Prostate gland (tissue), 2 donors: ENCODE measurements at places on chromosomes 2 and 18.
A peak's percentile ranks its signal among the peaks of the same experiment; 100 is the strongest.

DNA sequence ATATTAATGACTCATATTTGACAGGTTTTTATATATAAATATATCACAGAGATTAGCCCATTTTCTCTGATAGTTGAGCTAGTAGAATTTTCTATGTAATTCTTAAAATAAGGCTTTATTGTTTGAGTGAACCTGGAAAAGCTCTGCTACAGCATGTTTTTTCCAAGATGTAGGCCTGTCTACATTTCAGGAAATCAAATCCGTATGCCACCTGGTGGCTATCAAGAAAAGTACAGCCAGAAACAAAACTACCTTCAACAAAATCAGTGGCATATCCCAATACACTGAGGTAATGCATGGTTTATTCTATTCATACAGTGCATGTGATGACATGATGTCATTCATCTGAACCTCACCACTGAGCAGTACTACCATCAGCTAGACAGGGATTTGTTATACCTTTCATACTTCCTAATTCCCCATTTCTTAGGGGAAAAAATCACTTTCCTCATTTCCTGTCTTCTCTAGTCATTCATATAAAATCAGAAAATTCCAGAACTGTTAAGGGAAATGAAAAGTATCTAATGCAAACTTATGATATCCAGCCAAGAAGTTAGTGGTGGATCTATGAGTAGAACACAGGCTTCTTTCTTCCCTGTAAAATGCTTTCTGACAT, 310.4 kb upstream of the SYT4 start:
- no peak for DNase-seq

- no peak for DNase-seq
Observed at GRCh38 chr2:149036507-149037293, 1.8 kb upstream of the LYPD6B start.

DNA sequence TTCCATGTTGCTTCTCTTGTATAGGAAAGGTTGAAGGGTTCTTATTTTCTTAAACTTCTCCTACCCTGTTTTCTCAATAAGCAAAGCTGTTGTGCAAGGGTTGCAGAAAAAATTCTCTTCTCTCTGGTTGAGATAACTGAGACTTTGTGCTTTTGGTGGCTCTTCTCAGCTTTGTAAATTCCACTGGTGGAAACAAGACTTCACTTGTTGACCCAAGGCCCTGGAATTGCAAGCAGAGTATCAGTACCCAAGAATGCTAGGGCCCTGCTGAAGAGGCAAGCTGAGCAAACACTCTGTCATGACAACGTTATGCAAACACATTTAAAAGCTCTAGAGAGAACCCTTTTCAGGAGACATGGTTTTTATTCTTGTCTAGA, 294.7 kb upstream of the EPAS1 start:
- DNase-seq = no peak

DNA sequence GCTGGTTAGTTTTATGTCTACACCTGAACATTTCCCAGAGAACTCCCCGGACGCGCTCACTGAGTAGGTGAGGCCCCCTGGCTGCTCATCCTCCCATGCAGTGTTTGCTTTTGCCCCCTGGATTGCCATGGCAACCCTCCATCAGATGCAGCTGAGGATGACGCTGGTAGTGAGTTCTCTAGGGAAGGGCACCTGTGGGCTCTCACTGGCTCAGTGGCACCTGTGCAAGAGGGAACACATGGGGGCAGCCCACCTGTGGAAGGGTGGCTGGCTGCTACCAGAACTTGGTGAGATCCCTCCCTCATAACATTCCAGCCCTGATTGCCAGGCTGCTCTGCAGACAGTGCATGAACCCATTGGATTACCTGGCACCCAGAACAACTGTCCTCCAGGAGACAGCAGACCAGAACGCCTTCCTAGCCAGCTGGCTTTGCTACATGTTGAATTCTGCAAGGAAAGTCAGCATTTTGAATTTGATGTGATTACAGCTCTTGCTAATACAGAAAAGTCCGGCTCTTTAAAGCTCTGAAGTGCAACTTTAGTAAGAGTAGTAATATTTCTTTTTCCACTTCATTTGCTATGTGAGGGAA, 21.7 kb downstream of the COA5 start:
- DNase-seq = no peak

DNA sequence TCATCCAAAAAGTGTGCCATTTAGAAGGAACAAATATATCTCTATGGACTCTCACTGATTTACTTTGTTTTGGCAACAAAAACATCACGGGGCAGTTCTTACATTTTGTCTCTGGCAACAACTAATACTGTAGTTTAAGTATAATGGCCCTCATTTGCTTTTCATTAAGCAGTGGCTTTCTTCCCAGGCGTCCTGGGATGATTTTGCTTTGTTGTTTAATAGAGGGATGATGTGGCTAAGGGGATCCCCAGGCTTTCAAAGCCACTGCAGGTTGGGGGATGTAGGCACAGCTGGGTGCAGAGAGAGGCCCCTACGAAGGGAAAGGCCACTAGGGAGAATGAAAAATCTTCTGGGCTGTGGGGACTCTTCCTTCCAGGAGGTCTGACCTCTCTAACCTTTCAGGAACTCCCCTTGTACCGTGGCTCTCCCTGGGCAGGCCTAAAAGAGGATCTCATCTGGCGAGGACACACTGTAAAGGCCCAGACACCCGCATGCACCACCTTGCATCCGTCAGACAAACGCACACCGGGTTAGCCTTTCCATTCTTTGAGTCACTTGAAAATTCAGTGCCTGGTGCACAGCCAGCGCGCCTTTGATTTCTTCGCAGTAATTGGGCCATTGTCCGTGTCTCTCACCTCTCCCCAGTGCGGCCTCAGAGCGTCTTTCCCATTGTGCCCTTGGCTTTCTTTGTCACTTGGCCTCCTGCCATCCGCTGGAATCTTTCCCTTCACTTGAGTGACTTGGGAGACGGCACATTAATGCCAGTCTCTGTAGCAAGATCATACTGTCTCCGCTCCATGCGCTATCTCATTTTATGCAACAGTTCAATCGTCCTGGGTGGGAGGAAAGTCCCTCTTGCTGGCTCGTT, 40.3 kb upstream of the AFF3 start:
- no peak for DNase-seq

DNA sequence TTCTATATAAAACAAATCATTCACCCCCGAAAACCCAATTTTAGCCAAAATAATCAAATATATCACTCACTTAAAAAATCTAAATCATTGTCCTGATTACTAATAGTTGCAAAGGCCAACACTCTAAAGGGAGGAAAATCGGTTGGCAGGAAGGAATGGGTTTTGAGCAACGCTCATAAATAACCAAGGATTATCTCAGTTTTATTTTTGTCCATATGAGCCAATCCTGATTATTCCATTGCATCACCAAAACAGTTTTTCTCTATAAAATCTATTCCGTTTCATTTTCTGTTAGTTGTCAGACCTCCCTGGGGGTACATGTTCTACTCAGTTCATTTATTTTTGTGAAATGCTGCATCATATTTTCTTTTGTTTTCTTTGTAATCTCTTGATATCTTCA, 174.1 kb downstream of the LRATD1 start:
- no peak for DNase-seq

DNA sequence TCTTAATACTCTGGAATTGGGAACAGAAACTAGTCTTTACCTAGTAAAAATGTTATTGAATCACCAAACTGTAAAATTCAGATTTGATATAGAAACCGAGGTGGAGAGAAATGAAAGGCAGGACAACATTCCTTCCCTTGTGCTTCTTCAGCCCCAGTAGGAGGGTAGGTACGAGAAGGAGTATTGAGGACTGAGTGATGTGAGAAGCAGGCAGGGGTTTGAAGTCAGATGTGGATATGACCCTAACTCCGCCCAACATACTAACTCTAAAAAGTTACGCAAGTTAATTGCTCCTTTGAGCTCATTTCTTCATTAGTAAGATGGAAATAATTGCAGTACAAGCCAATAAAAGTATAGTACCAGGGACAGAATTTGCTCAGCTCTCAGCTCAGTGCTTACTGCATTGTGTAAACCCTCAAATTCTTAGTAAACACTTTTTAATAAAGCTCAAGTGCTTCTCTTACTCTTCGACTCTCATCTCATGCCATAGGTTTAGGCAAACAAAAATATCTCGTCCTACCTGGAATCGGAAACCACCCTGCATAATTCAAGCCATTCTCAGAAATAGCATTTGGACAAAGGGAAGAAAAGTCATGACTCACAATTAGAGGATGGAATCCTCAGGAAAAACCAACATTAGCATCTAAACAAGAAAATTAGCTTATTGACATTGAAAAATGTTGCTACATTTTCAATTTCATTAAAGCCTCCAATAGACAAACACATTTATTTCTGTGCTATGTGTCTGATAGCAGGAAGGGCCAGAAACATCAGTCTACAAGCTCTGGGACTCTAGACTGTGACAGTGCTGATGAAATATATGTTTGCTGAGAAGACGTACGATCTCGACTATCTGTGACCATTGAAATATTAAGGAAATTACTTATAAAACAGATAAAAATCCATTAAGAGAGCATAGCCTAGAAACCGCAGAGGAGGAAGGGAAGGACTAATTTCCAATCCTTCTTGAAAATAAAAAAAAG, 161.3 kb downstream of the HNMT start:
- no peak for DNase-seq

DNA sequence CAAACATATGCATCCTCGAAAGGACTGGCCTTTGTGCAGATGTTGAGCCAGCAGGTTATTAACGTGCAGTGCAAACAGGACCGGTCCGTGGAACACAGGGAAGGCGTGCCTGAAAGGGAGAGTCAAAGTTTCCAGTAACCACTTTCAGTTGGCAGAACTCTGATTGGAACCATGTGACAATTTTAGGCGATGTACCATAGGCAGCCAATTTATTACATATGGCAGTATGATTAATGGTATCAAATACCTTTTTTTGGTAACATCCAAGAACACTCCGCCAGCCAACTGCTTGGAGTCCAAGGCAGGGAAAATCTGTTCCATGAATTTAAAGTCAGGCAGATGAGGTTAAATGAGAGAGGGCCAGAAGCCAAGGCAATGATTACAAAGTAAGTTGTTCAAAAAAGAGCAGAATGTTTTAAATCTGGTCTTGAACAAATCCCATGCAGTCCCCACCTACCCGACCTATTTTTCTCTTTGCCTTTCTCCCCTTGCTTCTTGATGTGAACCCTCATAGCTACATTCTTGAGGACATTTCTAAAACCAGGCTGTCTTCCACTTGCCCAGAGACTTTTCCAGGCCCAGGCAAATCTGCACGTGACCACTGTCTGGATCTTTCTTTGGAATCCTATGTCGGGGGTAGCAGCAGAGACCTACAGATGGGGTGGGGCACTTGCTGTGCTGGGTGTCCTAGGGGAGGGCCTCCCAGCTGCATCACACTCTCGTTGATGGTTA, 351.7 kb downstream of the HRH4 start:
- no peak for DNase-seq

- no peak for DNase-seq
Observed at GRCh38 chr2:238338710-238339394, 18.5 kb downstream of the TRAF3IP1 start.

GRCh38 chr2:149690825-149691224, 103.2 kb upstream of the MMADHC start:
- DNase-seq = no peak

- DNase-seq = peak; percentile 22
Observed at GRCh38 chr2:161077367-161078210, 82.6 kb upstream of the TANK start.

DNA sequence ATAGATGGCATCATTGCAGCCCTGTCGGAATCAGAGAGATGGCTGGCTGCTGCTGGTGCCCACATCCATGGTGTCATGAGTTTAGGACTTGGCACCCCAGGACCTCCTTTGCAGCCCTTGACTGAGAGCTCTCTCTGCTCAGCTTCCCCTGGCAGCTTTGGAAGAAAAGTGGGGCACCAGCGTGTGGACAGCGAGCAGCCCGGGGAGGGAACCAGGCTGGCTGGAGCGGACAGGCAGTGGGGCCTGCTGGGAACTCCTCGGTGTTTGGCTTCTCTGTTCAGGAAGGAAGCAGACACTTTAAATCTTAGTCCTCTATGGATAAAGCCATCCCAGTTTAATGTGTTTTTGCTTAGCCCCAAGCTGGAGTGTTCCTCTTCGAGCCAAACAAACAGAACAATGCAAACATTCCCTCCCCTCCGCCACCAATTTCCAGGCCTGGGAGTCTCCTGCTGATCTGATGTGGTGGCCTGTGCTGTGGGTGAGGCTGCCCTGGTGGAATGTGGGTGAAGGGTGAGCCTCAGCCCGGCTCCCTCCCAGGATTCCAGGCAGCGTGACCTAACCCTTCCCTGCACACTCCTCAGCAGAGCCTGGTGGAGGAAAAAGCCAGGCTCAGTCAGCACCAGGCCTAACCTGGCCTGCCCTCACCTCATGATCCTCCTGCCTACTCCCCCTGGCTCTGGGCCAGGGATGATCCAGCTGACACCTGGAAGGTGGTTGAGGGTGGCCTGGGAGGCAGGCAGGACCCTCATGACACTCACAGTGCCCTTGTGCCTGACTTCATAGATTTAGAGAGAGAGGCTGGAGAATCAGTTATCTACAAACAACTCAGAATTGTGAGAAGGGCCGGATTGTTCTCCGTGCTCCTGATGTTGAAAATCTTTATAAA, 21.6 kb upstream of the ITGB6 start:
- DNase-seq = peak; percentile 43

DNA sequence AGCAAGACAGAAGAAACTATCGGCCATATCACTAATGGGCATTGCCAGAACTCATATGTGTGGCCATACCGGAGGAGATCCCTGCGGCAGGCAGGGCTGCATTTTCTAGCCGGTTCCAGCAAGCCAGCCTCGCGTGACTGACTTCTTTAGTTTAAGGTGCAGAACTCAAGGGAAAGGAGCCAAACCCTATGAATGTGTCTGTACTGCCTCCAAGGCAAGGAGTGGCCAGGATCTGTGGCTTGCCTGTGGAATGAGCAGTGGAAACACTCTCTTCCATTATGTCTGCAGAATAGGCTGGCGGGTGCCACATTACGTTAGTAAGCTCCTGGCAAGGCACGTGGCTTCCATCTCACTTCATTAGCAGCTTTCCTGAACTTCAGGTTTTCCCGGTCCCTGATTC, 137.6 kb downstream of the ATL2 start:
- DNase-seq = peak; percentile 49

- no peak for DNase-seq
Observed at GRCh38 chr2:26043862-26044696, 10.2 kb downstream of the RAB10 start.

GRCh38 chr2:86027922-86028765, 77.5 kb downstream of the POLR1A start:
- no peak for DNase-seq

DNA sequence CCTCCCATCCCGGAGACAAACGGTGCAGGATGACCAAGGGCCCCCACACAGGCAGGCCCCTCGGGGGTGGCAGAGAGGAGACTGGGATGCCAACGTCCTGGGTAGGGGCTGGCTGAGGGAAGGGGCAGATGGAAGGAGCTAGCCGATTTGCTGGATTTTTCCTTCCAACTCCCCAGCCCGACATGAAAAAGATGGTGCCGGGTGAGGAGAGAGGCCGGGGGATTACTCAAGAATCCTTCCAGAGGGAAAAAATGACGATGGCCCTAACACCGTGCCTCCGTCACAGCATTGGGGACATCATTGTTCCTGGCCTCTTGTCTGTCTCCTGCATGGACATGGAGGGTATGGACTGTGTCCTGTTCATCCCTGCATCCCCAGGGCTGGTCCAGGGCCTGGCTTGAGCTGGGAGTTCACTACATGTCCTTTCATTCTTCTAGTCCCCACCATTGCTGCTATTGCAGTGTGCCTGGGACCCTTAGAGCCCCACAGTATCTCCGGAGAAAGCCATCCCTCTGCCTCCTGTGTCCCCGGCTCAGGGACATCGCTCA, 217.7 kb downstream of the TNS1 start:
- DNase-seq = no peak
